ENCODE measurements at places on chromosomes 3 and 15. TPM values are rescaled to one million over a fixed set of nuclear protein-coding genes. Genes with fewer than 3 reads are reported as not detected.

- no peak overlapping the region for H3K27ac ChIP-seq
- no peak for DNase-seq
- H3K27me3 ChIP-seq = peaks cover 1% of the 10 kb centered on the region
- H3K4me1 ChIP-seq = no peaks in the 10 kb centered on the region
- no peaks in the 10 kb centered on the region for H3K36me3 ChIP-seq
Observed at GRCh38 chr3:159748425-159748824, 240.2 kb upstream of the IL12A start.

DNA sequence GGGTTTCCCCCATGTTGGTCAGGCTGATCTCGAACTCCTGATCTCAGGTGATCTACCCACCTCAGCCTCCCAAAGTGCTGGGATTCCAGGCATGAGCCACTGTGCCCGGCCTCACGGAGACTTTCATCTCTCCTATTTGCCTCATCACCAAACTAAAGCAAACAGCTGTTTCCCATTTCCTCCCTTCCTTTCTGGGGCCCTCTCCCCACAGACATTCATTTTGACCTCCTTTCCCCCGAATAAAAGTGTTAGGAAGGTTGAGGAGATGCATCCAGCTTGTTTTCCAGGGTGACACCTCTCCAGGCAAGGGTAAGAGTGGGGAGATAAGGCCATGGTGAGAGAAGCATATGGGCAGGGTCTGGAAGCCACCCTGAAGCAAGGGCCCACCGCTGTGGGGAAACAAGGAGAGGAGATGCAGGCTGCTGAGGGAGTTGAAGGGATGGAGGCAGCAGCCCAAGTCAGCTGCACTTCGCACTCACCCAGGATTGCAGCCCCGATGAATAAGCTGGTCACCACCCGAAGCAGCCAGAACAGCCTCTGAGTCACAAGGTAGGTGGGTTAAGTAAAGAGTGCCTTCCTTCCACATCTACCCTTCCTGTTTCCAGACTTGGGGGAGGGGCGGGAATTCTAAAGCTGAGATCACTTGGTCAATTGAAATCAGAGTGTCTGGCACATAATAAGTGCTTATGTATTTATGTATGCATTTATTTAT, 7.7 kb downstream of the DUOXA2 start:
- H3K4me1 ChIP-seq = peaks cover 14% of the 10 kb centered on the region
- DNase-seq = no peak
- H3K27me3 ChIP-seq = peaks cover 51% of the 10 kb centered on the region
- H3K27ac ChIP-seq = no peak overlapping the region

- no peaks in the 10 kb centered on the region for H3K27me3 ChIP-seq
- DNase-seq = no peak
- no peaks in the 10 kb centered on the region for H3K36me3 ChIP-seq
- H3K27ac ChIP-seq = no peak overlapping the region
- peaks cover 37% of the 10 kb centered on the region for H3K4me1 ChIP-seq
Observed at GRCh38 chr3:42161050-42161935, 70.1 kb downstream of the TRAK1 start.

DNA sequence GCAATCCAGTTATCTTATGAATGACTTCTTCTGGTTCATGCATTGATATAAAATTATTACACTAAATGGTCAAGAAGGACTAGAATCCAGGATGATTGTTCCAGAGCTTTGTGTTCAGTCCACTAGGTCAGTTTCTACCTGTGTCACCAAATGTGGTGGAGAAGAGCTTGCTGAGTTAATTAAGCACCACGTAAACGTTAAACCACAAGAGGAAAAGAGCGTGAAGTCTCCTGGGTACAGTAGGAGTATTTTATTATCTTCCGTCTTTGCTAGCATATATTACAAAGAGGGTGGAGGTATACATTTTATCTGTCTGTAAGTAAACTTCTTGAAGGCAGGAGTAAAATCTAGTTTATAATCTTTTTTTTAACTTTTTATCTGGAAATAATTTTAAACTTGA, 23.5 kb downstream of the CHP1 start:
- no peak overlapping the region for H3K27ac ChIP-seq
- no peak for DNase-seq
- peaks cover 8% of the 10 kb centered on the region for H3K36me3 ChIP-seq
- H3K4me3 ChIP-seq = no peak overlapping the region
- no peaks in the 10 kb centered on the region for H3K4me1 ChIP-seq

GRCh38 chr15:68638953-68639515, 60.2 kb downstream of the CORO2B start:
- H3K4me3 ChIP-seq = no peak overlapping the region
- no peaks in the 10 kb centered on the region for H3K36me3 ChIP-seq
- no peaks in the 10 kb centered on the region for H3K27me3 ChIP-seq
- DNase-seq = no peak

DNA sequence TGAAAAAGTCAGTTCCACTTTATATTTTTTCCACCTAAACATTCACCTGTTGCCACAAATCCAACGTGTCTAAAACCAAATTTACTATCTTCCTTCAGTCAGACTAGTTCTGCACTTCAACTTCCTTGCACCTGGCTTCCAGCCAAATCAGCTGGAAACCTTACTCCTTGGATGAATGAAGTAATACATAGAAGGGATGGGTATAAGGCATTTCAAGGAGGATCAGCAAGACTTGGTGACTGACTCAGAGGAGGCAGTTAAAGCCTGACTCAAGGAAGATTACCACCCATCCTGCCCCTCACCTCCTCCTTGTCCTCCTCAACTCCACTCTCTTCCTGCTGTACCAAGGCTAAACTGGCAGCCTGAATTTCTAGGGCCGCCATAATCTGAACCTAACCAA, 37.1 kb downstream of the QTRT2 start:
- DNase-seq = no peak
- peaks cover 3% of the 10 kb centered on the region for H3K4me1 ChIP-seq
- H3K27ac ChIP-seq = no peak overlapping the region
- H3K36me3 ChIP-seq = peaks cover under 1% of the 10 kb centered on the region

REC114 gene
- not detected for total RNA-seq

DNA sequence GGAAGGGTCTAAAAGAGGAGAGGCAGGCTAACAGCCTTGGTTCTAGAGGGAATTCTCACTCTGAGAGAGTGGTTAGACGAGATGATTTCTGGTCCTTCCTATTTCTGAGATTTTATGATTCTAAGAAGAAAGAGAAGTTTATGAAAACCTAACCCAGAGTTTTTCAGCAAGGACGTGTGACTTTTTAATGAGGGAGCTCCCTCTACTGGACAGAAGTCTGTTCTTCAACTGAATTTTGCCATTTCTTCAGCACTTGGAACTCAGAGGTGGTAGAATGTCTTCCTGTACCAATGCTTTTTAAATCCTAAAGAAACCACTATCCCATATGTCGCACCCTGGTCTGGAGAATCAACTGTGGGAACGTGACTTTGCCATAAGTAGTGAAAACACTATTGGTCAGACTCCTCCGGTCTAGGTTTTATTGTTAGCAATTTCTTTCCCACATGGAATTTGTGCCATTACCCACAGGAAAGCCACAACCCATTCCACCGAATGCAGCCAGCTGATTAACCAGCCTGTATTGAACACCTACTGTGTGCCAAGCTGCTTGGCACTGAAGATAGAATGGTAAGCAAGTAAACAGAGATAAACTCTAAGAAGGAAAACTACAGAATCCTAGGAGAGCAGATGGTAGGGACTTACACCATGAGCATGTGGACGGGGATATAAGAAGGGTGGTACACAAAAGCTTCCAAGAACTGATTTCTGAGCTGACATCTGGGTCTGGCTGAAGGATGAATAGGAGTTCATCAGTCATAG, 199.5 kb upstream of the LMCD1 start:
- no peaks in the 10 kb centered on the region for H3K4me1 ChIP-seq
- H3K27ac ChIP-seq = no peak overlapping the region
- no peaks in the 10 kb centered on the region for H3K27me3 ChIP-seq
- H3K4me3 ChIP-seq = no peak overlapping the region

ACKR4 gene
- not detected for total RNA-seq

Measured in activated CD4-positive, alpha-beta memory T cell treated with anti-CD3 and anti-CD28 coated beads, Interleukin-2, amount 10 ng/mL, durations not matched to agents 7 days and 5 days (primary cell).